ENCODE measurements at places on chromosomes 3 and 15. TPM values are rescaled to one million over a fixed set of nuclear protein-coding genes. Genes with fewer than 3 reads are reported as not detected.

The CLSTN2 gene
- 18.4 TPM for total RNA-seq

The MUC20 gene
- total RNA-seq: 2.5 TPM

The HEXA gene
- total RNA-seq: 23.8 TPM

The MASP1 gene
- total RNA-seq: 42.0 TPM

The SPINK8 gene
- not detected for total RNA-seq

The KCNH8 gene
- 6.6 TPM for total RNA-seq

The DPH6 gene
- 9.3 TPM for total RNA-seq

The ELL3 gene
- 2.2 TPM for total RNA-seq

The CCDC191 gene
- 3.4 TPM for total RNA-seq

The HSPBAP1 gene
- 4.9 TPM for total RNA-seq

The CLDN16 gene
- 0.25 TPM for total RNA-seq

The MRPS25 gene
- 15.2 TPM for total RNA-seq

The NLGN1 gene
- 61.0 TPM for total RNA-seq

The SLC2A2 gene
- not detected for total RNA-seq

The HPS3 gene
- 17.0 TPM for total RNA-seq

The HAPLN3 gene
- 4.7 TPM for total RNA-seq

The TP63 gene
- total RNA-seq: 0.25 TPM

The HYAL1 gene
- 0.49 TPM for total RNA-seq

The OGG1 gene
- total RNA-seq: 51.9 TPM

The PYGO1 gene
- 42.5 TPM for total RNA-seq

The ROPN1 gene
- not detected for total RNA-seq

The GPX1 gene
- 44.7 TPM for total RNA-seq

The SMCO1 gene
- not detected for total RNA-seq

The SAXO2 gene
- 4.7 TPM for total RNA-seq

The TFG gene
- 43.3 TPM for total RNA-seq
